ENCODE measurements at places on chromosomes 5 and 9.

DNA sequence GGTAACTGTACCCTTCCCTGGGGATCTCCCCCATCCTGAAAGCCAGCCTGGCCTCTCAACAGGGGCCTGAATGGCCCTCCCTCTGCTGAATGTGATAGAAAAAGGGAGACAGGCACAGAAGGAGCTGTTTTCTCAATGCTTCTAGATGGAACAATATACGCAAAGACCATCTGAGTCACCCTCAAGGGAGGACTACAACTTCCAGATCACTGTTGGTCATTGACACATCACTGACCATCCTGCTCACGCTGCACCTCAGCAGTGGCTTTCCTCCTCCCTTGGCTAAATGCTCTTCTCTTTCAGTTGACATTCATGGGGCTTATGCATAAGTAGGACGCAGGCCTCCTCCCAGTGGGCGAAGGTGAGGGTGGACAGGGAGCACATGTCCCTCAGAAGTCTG is 112.2 kb upstream of the SHB start:
- DNase-seq = no peak

DNA sequence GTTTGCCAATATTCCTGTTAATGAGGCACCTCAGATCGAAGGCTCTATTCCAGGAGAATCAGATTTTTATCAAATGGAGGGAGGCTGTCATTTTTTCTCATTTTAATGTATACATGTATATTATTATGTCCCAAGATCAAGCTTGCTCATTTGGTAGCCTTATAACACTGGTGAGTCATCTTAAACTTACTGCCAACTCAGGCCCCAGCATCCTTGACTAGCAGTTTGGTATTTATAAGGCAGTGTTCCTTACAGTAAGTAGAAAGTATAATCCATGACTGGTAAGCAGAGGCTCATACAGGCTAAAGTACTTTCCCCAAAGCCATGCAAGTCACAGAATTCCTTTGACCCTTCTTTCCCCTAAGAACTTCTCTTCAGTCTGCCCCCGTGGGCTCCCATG is 90.7 kb upstream of the NR3C1 start:
- DNase-seq = peak; percentile 72

- DNase-seq = no peak
Measured at GRCh38 chr9:74735761-74736160, 152.0 kb downstream of the TRPM6 start.

DNA sequence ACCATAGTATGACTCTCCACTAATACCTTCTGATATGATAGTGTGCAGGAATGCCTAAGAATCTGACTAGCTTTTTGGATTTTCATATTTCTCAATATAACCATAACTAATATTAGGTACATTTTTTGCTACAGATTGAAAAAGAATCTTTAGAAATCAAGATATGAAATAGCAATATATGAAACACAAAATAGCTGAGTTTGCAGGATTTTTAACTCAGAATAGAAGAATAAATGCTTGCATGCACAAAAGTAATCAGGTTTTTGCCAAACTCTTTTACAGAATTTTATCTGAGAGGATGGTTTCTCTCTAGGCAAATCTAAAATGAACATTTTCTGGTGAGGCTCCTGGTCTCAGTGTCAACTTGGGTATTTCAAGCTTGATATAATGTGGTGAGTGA is 402.6 kb downstream of the TMEM232 start:
- DNase-seq = no peak

GRCh38 chr9:135154050-135154615 is 66.7 kb downstream of the OLFM1 start:
- DNase-seq = no peak

- peak; percentile 90 for DNase-seq
Measured at GRCh38 chr9:2559192-2560152, 62.1 kb upstream of the VLDLR start.

DNA sequence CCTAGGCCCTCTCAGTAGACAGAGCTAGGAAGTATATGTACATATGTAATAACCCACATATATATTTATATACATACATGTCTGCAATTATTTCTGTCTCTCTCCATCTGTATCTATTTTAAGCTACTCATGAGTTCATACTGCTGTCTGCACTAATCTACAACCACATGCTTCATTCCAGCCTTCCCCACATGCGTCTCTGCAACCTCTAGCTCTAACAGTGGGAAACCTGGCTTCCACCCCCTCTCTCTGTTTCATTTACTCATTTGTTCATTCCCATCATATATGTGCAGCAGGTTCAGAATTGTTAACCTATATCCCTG is 23.3 kb downstream of the DCANP1 start:
- DNase-seq = no peak

GRCh38 chr9:28620661-28621060 is 1047.4 kb upstream of the C9orf72 start:
- no peak for DNase-seq

GRCh38 chr5:98777295-98777694 is 3.8 kb downstream of the RGMB start:
- DNase-seq = no peak

DNA sequence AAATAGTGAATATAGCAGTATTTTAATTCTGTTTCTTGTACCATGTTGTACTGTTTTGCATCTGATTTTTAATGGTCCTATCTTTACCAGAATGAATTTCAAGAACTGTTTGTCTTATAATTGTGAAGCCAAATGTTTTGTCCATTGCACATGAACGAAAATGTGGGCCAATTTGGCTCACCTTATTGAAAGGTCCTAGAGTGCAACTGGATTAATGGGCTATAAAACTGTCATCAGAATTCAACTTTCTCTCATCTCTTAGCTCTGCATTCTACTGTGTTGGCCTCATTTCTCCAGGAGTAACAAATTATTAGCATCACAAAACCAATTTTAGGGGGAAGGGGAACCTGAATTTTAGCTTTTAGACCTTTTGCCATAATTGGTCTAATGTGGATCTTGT is 179.4 kb upstream of the NUDT12 start:
- no peak for DNase-seq

- no peak for DNase-seq
Measured at GRCh38 chr9:71663216-71663615, 105.1 kb downstream of the CEMIP2 start.

GRCh38 chr5:146426305-146426704 is 20.8 kb upstream of the TCERG1 start:
- DNase-seq = no peak

- DNase-seq = no peak
Measured at GRCh38 chr5:26003966-26004365, 1034.4 kb downstream of the CDH9 start.

DNA sequence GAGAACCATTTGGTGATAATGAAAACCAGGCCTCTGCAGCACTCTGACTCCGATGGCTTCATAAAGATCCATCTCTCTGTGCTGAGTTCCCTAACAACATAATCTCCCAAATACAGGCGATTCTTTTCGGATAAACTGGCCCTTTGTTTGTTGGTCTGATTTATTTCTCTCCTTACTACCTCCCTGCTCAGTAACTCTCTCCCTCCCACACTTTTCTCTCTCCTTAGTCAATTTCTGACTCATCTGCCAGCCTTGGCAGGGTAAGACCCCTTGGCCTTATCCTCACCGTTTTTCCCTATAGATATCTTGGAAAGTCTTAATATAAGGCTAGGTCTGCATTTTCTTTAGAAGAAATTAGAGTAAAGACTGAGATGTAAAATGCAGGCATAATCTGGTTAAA is 128.7 kb downstream of the BRINP1 start:
- no peak for DNase-seq

- no peak for DNase-seq
Measured at GRCh38 chr5:129760636-129761325, 12.9 kb downstream of the MINAR2 start.

DNA sequence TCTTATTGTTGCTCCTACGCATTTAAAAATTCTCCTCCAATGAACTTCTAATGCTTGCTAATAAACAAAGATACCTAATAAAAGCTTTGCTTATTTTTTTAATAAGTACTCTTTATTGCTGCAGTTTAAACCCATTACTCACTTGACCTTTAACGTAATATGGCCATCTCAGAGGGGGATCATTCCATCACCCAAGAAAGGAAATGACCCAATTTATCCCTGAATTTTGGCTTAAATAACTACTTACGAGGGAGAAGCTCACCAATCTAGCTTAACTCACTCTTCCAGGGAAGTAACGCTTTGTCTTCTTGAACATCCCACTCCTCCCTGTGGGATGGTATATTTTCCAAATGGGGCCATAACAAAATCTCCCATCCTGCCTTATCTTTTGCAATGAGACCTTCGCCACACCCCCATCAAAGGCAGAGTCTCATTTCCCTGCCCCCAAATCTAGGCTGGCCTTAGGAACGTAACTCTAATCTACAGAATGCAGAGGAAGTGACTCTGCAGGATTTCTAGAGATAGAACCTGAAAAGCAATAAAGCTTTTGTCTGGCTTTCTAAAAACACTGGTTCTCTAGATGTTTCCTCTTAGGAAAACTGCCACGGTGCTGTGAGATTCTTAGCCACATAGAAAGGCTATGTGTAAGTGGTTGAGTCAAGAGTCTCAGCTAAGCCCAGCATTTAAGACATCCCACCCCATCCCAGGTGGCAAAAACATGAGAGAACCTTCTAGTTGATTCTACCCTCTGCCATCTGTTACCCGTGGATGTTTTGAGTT is 310.0 kb downstream of the ASTN2 start:
- no peak for DNase-seq

GRCh38 chr5:40386289-40386688 is 293.4 kb upstream of the PTGER4 start:
- no peak for DNase-seq

DNA sequence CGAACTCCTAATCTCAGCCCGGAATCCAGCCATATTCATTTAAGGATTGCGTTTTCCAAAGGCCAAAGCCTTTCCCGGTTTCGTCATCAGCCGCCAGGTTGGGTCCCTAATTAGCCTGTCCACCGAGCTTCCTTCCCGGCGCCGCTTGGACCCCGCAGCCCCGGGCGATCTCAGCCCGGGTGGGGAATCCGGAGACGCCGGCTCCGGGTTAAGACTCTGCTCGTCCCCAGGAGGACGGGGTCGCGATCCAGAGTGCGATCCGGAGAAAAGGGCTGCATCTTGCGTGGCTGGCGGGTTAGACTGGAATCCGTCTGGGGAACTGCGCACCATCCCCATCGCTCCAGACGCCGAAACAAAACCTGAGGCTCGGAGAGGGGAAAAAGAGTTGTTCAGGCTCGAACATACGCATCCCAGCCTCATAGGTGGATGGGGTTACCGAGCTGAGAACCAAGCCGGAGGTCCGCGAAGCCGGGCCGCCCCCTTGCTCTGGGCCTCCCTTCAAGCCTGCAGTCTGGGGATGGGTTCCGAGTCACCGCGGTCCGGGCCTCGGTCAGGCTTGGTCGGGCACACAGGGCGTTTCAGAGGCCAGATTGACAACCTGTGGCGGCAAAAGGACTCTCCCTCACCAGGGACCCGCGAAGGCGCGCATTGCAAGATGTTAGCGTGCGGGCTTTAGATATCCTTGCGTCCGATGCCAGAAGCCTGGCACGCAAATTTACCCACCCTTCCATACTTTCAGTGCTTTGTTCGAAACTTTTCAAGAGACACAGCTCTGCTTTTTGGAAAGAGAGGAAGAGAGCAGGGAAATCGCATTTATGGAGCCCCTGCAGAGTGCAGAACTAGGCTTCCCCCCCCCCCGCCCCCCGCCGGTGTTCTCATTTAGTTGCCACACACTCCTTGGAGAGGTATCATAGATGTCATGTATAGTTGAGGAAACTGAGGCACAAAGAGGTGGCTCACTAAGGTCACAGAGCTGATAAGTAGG is 7.9 kb downstream of the MSX2 start:
- no peak for DNase-seq

DNA sequence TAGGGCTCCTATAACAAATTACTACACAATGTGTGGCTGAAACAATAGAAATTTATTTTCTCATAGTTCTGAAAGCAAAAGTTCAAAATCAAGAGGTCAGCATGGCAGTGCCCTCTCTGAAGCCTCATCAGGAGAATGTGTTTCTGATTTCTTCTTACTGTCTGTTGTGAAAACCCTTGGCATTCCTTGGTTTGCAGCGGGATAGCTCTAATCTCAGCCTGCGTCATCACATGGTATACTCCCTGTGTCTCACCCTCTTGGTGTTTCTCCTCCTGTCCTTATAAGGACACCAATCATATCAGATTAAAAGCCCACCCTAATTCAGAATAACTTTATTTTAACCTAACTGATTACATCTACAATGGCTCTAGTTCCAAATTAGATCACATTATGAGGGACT is 87.5 kb upstream of the CDH9 start:
- no peak for DNase-seq

DNA sequence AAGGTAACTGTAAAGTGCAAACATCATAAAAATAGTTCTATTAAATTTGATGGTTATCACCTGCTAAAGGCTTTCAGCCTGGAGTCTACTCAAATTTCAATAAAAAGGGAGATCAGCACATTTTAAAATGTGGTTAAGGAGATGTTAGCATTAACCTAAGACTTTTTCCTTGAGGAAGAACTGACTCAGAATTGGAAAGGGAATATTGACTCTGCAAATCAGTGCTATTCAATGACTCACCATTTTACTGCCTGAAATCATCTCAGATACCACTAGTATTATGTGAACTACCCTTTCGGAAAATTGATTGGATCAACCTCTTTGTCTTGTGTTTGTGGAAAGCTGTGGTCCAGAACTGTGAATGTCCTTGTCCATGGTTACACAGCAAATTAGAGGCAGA is 113.3 kb downstream of the ADRB2 start:
- DNase-seq = peak; percentile 20

GRCh38 chr5:128984480-128984879 is 19.2 kb downstream of the SLC27A6 start:
- no peak for DNase-seq

DNA sequence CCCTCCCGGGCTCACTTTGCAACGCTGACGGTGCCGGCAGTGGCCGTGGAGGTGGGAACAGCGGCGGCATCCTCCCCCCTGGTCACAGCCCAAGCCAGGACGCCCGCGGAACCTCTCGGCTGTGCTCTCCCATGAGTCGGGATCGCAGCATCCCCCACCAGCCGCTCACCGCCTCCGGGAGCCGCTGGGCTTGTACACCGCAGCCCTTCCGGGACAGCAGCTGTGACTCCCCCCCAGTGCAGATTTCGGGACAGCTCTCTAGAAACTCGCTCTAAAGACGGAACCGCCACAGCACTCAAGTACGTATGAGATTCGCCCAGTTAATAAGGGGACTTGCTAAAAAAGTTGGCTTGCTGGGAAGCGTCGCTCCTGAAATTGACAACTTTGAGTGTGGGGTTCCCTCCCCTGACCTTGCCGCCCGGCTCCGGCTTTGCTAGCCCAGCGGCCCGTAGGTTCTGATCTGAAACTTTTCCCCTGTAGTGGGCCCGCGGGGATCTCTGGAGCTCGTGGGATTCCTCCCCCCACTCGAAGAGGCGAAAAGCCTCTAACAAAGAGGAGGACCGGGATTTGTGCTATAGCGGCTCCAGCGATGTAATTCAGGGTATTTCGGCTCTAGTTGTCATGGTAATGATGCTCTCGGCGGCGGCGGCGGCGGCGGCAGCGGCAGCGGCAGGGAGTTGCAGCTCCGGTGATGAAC is 572 bp downstream of the NR4A3 start:
- no peak for DNase-seq

DNA sequence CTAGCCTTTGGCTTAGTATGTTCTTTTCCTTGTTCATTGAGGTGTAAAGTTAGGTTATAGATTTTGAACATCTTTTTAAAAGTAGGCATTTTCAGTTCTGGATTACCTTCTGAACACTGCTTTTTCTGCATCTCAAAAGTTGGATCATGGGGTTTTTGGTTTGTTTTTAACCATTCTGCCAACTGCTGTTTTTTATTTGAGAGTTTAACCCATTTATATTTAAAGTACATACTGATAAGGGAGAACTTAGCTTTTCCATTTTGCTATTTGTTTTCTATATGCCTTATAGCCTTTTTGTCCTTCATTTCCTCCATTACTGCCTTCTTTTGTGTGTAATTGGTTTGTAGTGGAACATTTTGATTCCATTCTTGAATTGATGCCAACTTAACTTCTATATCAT is 30.5 kb upstream of the ZNF169 start:
- DNase-seq = no peak
